Thymus (tissue), 14 donors: ENCODE measurements at places on chromosomes 6 and 20.

DNA sequence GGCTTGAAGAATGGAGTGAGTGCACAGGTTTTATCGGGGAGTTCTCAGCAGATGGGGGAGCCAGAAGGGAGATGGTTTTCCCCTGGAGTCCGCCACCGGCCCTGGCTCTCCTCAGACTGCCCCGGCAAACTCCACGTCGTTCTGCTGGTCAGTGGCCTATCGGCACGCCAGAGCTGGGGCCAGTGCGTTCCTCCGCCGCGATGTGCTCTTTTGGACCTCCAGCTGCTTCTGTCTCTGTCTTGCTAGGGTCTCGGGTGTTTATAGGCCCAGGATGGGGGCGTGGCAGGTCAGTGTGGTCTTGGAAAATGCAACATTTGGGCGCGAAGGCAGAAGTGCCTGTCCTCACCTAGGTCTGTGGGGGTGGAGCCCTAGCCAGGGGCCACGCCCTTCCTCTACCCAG lies 53.0 kb upstream of the ADTRP start:
- DNase-seq, result no peak

GRCh38 chr6:168025831-168026710 lies 28.6 kb downstream of the KIF25 start:
- no peak for DNase-seq

DNA sequence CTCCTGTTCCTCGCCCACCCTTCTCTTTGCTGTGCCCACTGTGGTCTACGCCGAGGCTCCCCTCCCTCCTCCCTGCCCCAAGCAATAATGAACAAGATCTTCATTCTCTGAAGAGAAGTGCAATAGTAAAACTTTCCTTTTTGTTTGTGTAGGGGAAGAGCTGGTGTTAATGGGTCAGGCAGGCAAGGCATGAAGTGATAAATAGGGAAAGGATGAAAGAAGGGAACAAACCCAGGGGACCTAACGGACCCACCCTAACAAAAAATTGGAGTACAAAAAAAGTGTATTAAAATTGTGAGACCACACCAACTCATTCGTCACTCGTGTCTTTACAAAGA lies 66.9 kb downstream of the ZBTB2 start:
- no peak for DNase-seq

GRCh38 chr20:59144179-59144830 lies 19.3 kb upstream of the ZNF831 start:
- DNase-seq, result no peak

GRCh38 chr6:158411998-158412397 lies 99.7 kb downstream of the TULP4 start:
- DNase-seq, result no peak

- DNase-seq, result no peak
Measured at GRCh38 chr20:37907330-37907676, 4.4 kb downstream of the VSTM2L start.

GRCh38 chr6:76465410-76465809 lies 392.9 kb upstream of the IMPG1 start:
- DNase-seq, result no peak

- no peak for DNase-seq
Measured at GRCh38 chr6:10599046-10599445, 77.9 kb downstream of the GCNT2 start.

DNA sequence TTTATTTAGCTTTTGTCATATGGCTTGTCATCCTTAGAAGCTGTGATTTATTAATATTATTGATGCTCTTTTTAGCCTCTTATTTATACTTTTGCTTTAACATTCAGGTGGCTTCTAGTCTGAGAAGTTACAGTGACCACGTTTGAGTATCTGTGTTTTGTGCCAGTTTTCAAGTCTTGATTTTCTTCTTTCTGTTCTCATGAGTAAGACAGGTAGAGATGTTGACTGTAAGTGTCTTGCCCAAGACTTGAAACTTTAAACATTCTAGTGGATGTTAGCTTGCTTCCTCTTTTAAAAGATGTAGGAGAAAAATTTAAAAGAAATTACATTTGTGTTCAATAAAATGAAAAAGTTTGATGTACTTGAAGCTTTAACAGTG lies 122.6 kb downstream of the LRRC1 start:
- no peak for DNase-seq

GRCh38 chr20:63082308-63082938 lies 75.7 kb upstream of the BHLHE23 start:
- DNase-seq, result peak; percentile 67

GRCh38 chr6:20540683-20541082 lies 6.4 kb downstream of the CDKAL1 start:
- no peak for DNase-seq

DNA sequence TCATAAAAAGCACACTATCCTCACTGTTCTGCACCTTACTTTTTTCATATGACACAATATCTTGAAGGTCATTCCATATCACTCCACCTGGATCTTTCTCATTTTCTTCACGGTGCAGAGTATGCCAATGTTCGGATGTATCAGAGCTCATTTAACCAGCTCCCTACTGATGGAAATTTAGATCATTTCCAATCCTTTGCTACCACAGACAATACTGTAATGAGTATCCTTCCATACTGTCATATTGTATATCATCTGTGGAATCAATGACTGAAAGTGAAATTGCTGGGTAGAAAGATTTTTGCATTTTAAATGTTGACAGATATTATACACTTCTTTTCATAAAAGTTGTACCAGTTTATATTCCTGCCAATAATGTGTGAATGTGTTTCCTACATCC lies 2.2 kb upstream of the RAB44 start:
- no peak for DNase-seq

- no peak for DNase-seq
Measured at GRCh38 chr6:31979238-31979898, 2.5 kb upstream of the C4A start.

DNA sequence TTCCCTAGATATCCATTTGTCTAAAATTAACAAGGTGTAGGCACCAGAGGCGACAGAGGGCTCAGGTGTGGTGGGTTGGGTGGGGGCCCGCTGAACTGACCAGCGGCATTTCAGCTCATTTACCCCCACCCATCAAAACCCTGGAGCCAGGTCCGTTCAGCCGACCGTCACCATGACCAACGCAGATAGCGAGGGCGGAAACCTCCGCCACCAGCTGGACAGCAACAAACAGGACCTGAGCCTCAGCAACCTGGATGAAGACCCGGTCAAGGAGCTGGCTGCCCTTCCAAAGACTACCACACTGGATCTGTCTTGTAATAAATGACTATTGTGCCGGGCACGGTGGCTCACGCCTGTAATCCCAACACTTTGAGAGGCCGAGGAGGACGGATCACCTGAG lies 120.8 kb upstream of the LGSN start:
- no peak for DNase-seq

DNA sequence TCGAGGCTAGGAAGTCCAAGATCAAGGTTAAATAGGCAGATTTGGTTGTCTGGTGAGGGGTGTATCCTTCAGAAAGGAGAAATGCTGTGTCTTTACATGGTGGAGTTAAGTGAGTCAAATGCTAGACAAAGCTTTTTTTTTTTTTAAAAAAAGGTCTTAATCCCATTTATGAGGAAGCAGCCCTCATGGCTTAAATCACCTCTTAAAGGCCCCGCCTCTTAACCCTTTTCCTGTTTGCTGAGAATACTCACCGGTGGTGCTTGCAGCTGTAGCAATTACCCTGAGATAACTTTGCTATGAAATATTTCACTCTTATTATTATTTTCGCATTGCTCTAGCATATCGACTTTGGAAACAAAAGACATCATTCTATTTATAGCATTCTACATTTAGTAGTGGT lies 30.8 kb downstream of the FBXO30 start:
- no peak for DNase-seq

- DNase-seq, result no peak
Measured at GRCh38 chr20:25070821-25071473, 11.0 kb downstream of the VSX1 start.

- DNase-seq, result no peak
Measured at GRCh38 chr6:107355659-107356058, 103.7 kb downstream of the PDSS2 start.

GRCh38 chr20:44018259-44018941 lies 103.7 kb downstream of the TOX2 start:
- no peak for DNase-seq

DNA sequence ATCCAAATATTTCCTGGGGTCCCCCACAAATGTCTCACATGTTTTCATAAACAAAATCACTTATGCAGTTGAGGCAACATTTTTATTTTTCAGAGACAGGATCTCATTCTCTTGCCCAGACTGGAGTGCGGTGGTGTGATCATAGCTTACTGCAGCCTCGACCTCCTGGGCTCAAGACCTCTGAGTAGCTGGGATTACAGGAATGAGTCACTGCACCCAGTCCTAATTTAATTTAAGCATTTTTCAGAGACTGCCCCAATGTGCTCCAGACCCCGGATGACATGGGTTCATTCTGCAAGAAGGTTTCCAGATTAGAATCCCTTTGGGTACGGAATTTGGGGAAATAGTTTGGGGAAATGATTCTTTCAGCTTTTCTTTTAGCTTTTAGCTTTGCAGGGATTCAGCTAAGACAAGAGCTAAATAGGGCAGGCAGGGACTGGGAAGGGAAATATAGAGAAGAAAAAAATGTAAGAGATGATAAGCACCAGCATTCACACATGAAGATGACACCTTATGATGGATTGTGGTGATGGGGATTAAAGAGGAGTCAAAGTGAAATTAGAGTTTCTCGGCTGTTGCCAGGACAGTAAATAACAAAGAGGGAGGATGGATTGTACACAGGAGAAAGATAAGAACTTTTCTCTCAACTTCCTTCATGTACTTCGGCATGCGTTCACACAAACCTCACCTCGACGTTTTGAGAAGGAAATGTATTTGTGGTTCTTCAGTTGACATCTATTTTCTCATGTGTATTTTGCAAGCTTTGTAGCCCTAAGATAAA lies 169.4 kb upstream of the TAB2 start:
- no peak for DNase-seq

- DNase-seq, result no peak
Measured at GRCh38 chr6:43524483-43524961, 7.6 kb downstream of the POLR1C start.

GRCh38 chr20:35527122-35527769 lies 2.2 kb downstream of the C20orf173 start:
- no peak for DNase-seq

DNA sequence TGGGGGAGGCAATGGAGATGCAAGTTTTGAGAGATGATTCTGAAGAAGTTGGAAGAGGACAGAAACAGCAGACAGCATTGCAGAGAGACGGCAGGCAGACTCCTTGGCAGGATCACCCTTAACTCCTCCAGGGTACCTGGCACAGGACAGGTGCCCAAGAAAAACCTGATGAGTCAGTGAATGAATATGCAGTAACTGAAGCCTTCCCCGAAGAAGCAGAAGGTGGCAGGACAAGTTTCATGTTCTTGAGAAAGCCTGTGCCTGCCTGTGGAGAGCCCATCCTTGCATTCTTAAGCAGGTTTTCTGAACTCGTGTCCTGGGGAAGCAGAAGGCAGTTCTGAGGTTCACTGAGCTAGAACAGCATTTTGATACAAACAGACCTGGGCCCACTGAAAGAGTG lies 79.6 kb upstream of the SASH1 start:
- no peak for DNase-seq

GRCh38 chr20:34112600-34113101 lies 608 bp upstream of the EIF2S2 start:
- DNase-seq, result no peak

GRCh38 chr6:92701425-92702096 lies 717.8 kb downstream of the EPHA7 start:
- DNase-seq, result no peak

- no peak for DNase-seq
Measured at GRCh38 chr20:10805764-10806163, 132.0 kb upstream of the JAG1 start.

DNA sequence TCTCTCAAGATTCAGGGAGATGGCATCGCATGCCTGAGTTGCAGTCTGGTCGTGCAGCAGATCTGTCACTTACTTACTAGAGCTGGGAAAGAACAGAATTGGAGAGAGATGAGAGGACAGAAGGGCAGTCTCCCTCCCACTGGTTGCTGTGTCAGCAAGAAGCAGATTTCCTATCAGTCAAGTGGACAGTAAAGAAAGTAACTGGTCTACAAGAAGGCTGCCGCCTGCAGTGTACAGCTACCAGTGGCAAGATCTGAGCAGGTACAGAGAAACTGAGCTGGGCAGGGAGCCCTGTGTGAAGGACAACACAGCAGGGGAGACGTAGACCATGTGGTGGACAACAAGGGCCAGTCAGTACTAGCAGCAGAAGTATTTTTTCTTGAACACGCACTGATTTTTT lies 49.5 kb upstream of the PCSK2 start:
- no peak for DNase-seq
